Upper lobe of left lung (tissue), 6 donors: ENCODE measurements at places on chromosomes 11 and 22. TPM values are rescaled to one million over a fixed set of nuclear protein-coding genes. Genes with fewer than 3 reads are reported as not detected.

GRCh38 chr11:78203184-78203583 lies 14.5 kb downstream of the USP35 start:
- peaks cover 59% of the 10 kb centered on the region for H3K36me3 ChIP-seq
- H3K4me1 ChIP-seq: peaks cover 8% of the 10 kb centered on the region
- DNase-seq: peak; percentile 47
- H3K27me3 ChIP-seq: no peaks in the 10 kb centered on the region
- no peak overlapping the region for H3K27ac ChIP-seq
- no peak overlapping the region for H3K4me3 ChIP-seq

DNA sequence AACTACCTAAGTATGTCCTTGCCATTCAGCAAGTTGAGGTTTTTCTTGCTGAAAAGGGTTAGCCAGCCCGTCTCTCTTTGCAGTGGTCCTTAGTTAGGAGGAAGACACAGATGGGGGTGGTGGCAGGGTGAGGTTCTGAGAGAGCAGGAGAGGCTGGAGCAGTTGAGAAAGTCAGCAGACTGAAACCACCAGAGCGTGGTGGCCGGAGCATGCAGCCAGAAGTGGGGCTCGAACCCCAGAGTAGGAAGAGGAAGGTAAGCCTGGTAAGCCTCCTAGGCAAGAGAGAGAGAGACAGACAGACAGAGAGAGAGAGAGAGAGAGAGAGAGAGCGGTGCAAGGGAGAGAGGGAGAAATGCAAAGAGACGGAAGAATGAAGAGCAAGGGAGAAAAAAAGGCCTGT lies 9.2 kb upstream of the SCN4B start:
- peaks cover 9% of the 10 kb centered on the region for H3K4me1 ChIP-seq

DNA sequence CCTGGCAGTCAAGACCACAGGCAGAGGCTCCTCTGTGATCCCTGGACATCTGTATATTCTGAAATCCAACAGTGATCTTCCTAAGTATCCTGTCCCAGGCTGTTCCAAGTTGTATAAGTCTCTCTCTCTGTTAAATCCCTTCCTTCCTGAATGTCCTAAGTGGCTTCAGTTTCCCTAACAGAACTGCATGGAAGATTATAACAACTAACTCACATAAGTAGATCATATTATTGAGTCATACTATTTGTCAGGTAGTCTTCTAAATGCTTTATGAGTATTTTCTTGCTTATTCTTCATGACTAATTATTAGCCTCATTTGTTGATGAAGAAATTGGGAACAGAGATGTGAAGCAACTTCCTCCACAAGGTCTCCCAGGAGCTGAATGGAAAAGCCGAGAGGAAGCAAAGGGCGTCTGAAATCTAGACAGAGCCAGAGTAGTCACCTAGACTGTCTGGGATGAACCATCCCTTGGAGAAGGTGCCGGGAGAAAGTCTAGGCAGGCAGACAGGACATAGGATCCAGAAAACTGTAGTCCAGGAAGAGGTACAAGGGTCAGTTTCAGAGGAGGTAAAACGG lies 93.2 kb upstream of the FAT3 start:
- H3K27ac ChIP-seq: no peak overlapping the region
- DNase-seq: no peak
- no peaks in the 10 kb centered on the region for H3K36me3 ChIP-seq
- H3K4me3 ChIP-seq: no peak overlapping the region
- H3K4me1 ChIP-seq: no peaks in the 10 kb centered on the region

DNA sequence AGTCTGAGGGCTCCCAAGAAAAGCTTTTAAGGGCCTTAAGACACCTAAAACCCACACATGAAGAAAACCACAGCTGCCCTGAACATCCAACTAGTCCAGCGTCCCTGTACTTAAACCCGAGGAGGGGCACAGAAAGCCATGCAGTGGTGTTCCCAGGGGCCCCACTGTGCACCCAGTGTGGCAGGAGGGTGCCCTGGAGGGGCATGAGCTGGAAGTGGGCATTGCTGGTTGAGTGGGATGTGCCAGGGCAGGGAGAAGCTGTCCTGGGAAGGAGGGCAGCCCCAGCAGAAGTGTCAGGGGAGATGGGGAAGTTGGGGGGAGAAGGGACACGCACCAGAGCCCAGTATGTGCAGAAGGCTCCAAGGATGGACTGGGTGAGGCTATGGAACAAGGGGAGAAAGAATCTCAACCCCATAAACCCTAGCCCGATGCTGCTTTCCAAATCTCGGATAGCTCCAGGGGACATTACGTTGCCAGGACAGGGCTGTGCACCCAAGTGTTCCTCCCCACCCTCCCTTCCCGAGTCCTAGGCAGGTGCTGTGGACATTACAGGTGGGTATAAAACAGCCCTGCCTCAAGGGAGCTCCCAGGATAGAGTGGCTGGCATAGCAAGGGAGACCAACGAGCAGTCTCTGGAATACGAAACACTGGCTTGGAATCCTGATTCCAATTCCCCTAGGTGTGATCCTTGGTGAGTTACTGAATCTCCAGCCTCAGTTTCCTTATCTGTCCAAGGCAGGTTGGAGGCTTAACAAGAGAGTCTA lies 44.2 kb downstream of the SHANK2 start:
- no peak overlapping the region for H3K27ac ChIP-seq
- peaks cover 14% of the 10 kb centered on the region for H3K4me1 ChIP-seq
- no peaks in the 10 kb centered on the region for H3K27me3 ChIP-seq
- DNase-seq: no peak

- no peaks in the 10 kb centered on the region for H3K27me3 ChIP-seq
- no peak for DNase-seq
- H3K36me3 ChIP-seq: no peaks in the 10 kb centered on the region
- no peak overlapping the region for H3K4me3 ChIP-seq
- H3K27ac ChIP-seq: peak overlapping the region; percentile 52
Measured at GRCh38 chr11:66014804-66015453, 3.1 kb downstream of the CST6 start.

TIMM10 gene
- 37.1 TPM for total RNA-seq
